Activated T-cell treated with anti-CD3 and anti-CD28 coated beads for 24 hours (primary cell): ENCODE measurements at places on chromosomes 4 and X.

- DNase-seq, result no peak
Observed at GRCh38 chr4:143399113-143399949, 62.7 kb downstream of the GAB1 start.

- no peak for DNase-seq
Observed at GRCh38 chr4:4865705-4866123, 6.2 kb downstream of the MSX1 start.

GRCh38 chr4:123127218-123127617 is 204.8 kb upstream of the NUDT6 start:
- DNase-seq, result no peak

GRCh38 chr4:175451238-175451965 is 360.7 kb downstream of the GPM6A start:
- no peak for DNase-seq

GRCh38 chrX:108036298-108036973 is 8.4 kb upstream of the VSIG1 start:
- DNase-seq, result no peak

DNA sequence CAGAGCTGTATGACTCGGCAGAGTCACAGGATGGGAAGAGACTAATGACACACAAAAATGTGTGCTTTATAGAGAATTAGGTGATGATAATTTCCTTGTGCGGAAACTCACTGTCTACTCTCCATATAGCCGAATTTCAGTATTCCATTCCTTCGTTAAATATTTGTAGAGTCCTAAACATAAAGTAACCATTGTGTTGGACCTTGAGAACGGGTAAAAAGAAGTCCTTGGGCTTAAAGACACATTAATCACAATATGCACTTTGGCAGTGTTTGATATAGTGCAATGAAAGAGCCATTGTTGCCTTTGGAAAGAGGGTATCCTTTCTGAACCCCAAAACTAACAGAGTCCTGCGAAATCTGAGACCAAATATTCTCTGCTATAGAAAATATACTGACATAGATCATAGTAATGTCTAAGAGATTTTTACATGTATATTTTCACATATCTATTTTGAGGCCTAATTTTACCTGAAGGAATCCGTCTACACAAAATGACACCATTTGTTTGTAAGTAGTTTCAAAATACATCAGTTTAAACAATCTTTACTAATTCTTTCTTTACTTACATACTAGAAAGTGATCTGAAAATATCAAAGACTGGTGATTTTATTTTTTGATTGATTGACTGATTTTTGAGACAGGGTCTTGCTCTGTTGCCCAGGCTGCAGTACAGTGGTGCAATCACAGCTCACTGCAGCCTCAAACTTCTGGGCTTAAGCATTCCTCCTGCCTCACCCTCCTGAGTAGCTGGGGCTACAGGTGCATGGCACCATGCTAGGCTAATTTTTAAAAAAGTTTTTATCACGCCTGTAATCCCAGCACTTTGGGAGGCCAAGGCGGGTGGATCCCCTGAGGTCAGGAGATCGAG is 296.8 kb downstream of the DCTD start:
- no peak for DNase-seq

DNA sequence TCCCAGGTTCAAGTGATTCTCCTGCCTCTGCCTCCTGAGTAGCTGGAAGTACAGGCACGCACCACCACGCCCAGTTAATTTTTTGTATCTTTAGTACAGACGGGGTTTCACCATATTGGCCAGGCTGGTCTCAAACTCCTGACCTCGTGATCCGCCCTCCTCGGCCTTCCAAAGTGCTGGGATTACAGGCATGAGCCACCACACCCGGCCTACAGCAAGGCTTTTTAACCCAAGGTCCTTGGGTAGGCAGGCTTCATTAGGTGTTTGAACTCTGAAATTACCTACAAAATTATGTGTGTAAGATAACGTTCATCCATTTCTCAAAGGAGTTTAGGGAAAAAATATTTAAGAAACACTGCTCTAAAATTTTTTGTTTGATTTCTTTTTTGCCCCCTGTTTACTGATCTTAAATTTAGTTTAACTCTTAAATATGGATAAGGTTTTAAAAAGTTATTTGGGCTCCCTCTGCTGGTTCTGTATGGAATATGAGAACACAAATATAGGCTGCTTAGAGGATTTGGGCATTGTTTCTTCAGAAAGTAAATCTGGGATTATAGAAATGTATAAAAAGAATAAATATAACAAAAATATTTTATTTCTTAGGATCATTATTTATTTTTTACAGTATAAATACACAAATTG is 92.8 kb downstream of the CBR4 start:
- DNase-seq, result no peak

GRCh38 chrX:23465985-23466384 is 131.3 kb downstream of the PTCHD1 start:
- no peak for DNase-seq
